Suppressor macrophage treated with lipopolysaccharide for 4 hours (primary cell): ENCODE measurements at places on chromosomes 2 and 18.

- DNase-seq = no peak
These were observed 420.1 kb downstream of the LRP1B start for GRCh38 chr2:141710589-141711239.

DNA sequence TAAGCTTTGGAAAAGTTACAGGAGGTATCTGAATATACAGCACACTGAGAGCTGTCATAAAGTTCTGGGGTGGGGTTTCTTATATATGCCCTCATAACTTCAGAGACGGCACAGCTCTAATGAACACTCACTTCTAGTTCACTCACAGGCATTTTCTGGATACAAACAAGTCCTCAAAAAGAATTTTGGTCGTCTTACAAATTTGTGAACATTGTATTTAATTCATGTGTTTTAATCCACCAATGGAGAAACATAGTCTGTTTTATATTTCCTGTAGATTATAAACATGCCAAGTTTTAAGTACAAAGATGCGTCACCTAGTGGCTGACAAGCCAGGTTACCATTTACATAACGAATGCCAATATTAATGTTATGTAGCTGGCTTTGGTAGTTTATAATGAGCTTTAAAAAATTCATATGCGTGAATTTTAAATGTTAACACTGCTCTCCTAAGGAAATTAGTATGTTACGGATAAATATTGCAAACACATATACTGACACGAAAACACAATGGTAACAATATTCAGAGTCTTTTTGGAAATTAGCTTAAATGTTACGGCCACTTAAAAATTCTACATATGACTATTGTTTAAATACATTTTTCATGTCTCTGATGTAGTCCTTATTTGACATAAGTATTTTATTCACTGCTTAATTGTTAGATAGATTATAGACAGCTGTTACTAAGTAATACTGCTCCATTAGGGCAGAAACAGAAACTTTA, 2.5 kb downstream of the COL3A1 start:
- no peak for DNase-seq

DNA sequence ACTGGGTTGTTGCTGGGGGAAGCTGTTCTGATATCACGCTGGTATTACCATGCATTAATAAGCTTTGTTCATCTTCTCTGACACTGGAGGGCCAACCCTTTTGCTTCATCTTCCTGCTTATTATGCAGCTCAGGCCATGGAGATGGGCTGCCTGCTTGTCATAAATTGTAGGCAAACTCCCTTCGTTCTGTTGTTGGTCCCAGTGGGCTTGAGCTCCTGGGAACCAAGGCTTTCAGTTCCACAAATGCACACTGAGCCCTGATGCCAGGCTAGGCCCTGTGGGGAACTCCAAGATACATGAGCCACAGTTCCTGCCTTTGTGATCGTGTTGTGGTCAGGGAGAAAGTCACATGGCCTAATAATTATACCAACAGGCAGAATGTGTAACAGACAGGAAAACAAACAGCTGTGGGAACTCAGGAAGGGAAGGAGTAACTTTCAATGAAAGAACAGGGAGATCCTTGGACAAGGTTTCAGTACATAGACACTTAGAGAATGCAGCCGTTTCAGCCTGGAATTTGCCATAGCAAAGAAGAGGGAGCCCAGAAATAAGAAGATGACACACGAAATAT, 49.0 kb upstream of the BCL2L11 start:
- peak; percentile 86 for DNase-seq

DNA sequence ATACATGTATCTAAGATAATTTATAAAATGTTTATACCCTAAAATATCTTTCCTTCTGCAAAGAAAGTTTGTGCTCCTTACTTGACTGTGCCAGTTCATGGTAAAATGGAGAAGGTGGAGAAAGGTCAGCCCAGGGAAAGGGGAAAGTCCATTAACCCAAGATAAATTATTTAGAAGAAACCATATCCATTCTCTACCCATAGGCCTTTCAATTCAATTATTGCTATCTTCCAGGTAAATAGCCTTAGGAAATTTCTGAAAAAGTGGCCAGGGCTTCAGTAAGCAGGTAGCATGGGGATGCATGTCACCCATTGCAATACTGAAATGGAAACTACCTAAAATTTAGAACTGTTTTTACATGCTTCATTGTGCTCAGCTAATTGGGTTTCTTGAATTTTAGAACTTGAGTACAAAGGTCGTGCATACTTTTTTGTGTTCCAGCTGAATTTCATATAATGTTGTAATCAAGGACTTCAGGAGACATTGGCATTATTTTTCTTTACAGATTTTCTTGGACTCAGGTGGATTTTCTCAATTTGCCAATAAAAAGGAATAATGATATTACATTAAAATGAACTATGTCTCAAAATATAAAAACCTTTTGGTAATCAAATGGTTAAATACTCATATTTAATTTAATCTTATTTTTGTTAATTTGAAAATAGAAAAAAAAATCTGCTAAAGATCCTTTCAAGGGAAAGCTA, 124.9 kb downstream of the CSRNP3 start:
- no peak for DNase-seq

DNA sequence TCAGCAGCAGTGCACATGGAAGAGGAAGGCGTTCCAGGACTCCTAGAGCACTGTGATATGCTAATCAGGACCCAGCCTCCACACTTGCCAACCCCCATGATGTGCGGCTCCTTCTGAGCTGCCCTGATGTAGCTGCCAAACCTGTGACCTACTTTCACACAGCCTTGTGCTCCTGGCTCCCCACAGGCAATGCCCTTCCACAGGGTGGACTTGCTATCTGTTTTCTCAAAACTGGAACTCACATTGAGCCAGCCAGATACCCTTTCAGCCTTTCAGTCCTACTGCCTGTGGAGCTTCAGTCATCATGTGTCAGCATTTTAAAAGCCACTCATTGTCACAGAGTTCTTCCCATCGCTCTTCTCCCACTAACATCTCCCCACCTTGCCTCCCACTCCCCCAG, 181.6 kb downstream of the AFF3 start:
- DNase-seq = no peak

DNA sequence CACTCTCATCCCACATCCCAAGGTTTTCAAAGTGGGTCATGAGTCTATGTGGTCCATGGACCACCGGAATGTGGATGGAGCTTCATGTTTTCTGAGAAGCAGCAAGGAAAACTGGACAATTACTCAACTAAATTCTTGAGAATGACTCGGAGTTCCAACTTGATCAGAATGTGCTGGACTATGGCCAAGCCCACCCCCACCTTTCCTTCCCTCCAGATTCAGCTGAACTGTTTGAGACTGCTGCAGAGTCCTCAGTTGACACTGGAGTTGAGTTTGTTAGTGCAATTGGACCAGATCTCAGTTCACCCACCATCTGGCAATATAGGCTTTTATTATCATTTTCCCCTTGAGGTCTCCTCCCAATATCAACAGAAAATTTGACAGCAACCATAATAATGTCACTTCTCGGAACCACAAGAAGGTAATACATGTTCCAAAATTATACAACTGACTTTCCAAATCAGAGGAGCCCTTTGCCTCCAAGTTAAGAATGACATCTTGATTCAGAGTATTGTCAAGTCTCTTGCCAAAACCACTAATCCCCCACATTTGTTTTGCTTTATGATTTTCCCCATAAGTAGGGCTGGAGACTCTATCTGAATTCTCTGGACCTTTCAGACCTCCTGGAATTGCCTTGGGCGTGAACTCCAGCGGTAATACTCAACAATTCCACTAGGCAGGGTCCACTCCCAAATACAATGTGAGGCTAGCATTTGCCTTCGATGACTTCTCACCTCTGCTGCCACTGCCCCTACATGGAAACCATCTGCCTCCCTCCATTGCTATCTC, 8.8 kb downstream of the COL4A4 start:
- DNase-seq = no peak

GRCh38 chr2:116804901-116805300, 1009.6 kb upstream of the DDX18 start:
- DNase-seq = no peak

DNA sequence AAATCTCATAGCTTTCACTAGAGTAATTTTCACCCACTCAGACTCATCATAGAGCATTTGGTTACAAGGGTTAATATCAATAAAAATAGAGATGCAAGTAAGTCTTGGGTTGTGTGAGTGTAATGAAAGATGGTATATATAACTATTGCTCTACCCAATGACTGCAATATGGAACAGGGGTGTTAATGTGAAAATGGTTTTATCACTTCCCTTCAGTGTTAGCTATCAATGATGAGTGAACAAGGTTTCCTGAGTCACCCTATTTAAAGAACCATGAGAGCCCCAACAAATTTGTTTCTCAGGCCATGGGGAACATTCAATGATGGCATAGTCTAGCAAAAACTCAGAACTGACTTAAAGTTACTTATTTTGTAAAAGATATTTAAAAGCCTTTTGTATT, 1133.6 kb upstream of the ZEB2 start:
- peak; percentile 22 for DNase-seq

DNA sequence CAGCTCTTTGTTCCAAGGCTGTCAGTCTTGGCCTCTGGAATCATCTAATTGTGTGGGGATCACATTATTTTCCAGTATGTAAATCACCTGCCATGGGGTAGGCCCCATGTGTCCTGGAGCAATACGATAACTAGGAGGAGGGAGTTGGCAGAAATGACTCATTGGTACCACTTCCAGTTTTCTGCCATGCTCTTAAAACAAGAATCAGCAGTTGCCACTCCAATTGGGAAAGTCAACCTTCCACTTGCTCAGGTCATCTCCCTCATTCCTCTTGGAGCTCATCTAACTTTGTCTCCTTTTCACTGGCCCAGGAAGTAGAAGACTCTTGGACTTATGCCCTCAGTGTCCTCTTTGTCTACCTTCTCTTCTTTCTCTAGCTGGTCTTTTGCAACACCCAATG, 487.0 kb downstream of the SLC4A3 start:
- no peak for DNase-seq

DNA sequence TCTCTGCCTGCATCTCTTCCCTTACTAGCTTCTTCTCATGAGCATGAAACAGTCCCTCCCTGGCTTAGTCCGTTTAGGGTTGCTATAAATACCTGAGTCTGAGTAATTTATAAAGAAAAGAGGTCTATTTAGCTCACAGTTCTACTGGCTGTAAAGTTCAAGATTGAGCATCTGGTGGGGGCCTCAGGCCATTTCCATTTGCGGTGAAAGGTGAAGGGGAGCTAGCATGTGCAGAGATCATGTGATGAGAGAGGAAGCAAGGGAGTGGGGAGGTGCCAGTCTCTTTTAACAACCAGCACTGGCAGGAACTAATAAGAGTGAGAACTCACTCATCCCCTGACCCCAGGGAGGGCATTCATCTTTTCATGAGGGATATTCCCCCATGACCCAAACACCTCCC, 26.8 kb downstream of the RHBDD1 start:
- DNase-seq = no peak

- DNase-seq = no peak
These were observed 72.6 kb downstream of the TPGS2 start for GRCh38 chr18:36756242-36756641.

DNA sequence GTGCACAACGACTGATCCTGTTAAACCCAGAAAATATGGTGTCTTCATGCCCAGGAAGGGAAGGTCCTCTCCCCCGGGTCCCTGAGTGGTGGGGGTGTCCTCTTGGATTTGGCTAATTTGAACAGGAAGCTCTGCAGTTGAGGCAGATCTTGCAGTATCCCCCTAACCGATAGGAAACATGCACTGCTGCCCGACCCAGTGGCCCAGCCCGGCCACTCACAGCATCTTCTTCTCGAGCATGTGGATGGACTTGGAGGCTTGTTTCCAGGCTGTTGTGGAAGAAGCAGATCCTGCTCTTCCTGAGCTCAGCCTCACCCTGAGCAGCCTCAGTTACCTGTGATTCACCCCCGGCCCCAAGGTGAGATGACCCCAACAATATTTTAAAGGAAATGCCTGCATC, 46.4 kb upstream of the ASB1 start:
- no peak for DNase-seq

DNA sequence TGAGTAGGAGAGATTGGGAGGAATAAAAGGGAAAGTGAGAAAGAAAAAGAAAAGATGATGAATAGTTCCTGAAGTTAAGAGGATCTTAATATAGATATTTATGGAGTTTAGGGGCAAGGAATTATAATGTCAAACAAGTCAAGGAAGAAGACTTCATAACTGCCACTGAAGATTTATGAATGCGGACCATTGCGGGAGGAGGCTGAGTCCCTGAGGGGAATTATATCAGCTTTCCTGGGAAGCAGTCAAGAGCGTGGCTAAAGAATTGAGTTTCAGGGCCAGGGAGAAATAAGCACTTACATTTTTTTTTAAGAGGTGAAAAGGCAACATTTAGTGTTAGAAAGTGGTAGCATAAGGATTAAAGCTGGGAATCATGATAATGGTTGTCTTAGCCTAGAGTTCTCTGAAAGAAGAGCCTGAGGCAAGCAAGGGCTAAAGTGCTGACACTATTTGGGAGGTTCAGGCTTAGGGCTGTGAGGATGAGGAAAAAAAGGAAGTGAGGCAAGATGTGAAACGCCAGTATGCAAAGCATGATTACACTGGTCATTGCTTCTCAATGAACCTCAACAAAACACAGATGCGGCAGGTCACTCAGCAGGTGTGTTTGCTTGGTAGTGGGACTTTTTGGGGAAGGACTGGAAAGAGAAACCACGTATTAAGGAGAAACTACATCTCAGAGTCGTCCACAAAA, 217.1 kb downstream of the SLC4A3 start:
- DNase-seq = no peak

DNA sequence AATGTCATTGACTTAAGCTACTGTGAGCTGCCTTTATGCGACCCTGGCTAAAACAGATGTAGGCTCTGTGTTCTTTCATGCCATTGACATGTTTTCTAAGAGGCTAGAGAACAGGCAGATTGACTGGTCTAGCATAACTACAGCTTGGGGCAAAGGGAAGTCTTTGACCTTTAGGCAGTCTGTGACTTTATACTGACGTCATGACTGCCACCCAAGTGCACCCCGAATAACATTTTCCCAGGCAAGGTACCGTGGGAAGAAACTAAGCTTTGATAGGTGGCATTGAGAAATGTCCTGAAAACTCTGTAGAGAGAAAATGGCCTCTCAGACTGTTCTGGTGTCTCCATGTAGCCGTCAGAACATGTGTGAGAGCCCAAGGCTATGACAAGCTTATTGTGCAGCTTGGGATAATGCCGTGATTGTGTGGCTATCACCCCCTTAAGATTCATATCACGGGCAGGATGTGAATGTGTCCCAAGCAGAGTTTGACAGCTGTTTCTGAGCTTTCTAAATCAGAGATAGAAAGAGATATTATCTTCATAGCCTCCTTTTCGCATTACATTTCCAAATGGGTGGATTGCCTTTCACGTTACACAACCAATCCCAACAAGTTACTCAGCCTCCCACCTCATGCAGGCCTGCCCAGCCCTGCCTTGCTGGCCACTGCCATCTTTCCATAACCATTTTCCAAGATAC, 672.2 kb upstream of the ACVR2A start:
- no peak for DNase-seq

GRCh38 chr2:203585516-203585915, 50.4 kb upstream of the RAPH1 start:
- no peak for DNase-seq

GRCh38 chr2:236256366-236256985, 7.7 kb downstream of the ASB18 start:
- DNase-seq = no peak
